ENCODE measurements at places on chromosomes 16 and 17.

DNA sequence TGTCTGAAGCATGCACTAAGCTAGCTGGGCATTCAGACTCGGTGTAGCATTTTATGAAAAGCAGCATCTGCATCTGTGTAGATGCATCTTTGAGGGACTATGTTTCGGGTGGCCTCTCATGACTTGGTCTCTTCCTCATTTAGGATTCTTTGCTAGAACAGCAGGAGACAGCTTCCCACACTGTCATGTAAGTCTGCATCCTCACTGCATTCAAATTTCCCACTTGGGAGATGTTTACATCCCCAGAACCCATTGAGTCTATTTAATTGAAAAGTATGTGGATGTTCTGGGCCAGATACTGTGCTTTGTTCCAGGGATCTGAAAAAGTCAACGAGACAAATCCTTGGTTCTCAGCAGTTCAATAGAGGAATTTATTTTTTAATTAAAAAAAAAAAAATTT, 198.6 kb upstream of the EEF2KMT start:
- DNase-seq, result no peak

GRCh38 chr17:10657148-10657547, at the start of gene MYH3:
MYH3 (minus strand) TSS chr17:10657309; CDS start chr17:10655064, 2,245 bp downstream.
- DNase-seq, result peak; percentile 15

GRCh38 chr16:88424587-88425235, 28.4 kb upstream of the ZFPM1 start:
- no peak for DNase-seq

DNA sequence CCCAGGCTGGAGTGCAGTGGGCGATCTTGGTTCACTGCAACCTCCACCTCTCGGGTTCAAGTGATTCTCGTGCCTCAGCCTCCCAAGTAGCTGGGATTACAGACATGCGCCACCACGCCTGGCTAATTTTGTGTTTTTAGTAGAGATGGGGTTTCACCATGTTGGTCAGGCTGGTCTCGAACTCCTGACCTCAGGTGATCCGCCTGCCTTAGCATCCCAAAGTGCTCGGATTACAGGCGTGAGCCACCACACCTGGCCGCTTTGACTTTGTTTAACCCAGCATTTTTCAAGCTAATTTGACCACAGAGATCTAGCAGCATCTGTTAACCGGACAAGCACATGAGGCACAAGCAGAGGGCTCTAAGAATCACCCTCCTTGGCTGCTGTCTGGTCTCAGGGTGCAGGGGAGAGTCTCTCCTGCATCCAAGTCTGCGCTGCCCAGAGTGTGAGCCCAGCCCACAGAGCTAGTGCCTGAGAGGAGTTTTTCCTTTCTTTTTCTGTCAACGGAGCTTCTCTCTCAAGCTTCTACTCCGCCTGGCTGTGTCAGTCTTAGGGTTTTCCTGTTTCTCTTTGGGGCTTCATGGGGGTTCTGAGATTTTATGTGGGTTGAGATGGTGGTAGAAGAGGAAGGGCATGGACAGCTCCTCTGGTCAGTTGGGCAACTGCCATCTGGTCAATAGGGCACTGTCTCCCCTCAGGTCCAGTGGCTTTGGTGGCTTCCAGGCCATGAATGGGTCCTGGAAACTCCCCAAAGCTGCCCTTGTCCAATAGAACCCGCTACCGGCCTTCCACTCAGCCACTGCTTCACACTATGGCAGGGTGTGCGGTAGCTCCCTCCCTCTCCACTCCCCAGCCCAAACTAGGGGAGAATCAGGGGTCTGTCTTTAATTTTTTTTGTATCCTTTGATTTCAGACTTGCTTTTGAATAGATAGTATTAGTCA, 59.6 kb downstream of the TNFRSF13B start:
- no peak for DNase-seq

GRCh38 chr16:87017371-87018012, 299.7 kb downstream of the C16orf95 start:
- DNase-seq, result no peak

DNA sequence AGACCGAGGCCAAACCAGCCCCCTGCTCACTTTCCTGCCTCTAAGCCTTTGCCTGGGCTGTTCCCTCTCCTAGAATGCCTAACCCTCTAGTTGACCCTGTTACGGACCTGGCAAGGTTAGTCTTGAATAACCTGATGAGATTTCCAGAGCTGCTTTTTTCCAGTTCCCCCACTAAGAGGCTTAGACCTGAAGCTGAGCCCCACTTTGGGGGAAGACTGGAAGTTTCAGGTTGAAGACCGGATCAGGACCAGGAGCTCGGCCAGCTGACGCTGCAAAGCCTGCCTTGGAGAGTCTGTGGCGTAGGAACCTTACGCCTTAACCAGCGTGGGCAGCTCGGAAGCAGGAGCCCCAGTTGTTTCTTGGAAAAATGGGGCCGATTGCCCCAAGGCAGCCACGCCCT, 129.8 kb downstream of the OR1D5 start:
- DNase-seq, result no peak

DNA sequence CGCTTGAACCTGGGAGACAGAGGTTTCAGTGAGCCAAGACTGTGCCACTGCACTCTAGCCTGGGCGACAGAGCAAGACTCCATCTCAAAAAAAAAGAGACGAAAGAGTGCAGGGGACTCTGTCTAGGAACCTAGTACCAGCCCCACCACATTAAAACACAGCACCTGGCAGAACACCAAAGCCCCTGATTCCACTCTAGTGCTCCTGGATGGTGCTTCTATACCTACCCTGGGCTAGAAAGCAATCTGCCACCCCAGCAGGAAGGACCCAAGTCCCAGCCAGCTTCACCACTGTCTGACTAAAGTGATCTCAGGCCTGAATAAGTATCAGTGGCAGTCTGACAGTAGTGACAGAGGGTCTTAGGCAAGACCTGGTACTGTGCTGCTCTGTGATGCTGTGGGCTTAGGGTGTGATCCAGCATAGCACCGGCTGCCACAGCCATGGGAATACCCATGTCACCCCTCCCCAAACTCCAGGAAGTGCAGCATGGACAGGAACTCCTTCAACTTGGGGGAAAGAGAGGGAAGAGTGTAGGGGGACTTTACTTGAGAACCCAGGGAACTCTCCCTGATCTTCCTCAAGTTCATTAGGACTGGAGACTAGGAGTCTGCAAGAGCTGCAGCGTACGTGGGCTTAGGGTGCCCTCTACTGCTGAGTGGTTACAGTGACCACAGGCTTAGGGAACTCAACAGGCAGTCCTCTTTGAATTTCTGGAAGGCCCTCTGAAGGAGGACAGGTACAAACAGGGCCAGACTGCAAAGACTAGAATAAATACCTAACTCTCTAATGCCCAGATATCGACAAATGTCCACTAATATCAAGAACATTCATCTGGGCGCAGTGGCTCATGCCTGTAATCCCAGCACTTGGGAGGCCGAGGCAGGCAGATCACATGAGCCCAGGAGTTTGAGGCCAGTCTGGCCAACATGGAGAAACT, 30.0 kb upstream of the RNF43 start:
- DNase-seq, result peak; percentile 73

- DNase-seq, result peak; percentile 84
Measured at GRCh38 chr16:49855822-49856671, at the start of gene ZNF423. ZNF423 (minus strand) TSS chr16:49856112; CDS start chr16:49855774, 338 bp downstream.

DNA sequence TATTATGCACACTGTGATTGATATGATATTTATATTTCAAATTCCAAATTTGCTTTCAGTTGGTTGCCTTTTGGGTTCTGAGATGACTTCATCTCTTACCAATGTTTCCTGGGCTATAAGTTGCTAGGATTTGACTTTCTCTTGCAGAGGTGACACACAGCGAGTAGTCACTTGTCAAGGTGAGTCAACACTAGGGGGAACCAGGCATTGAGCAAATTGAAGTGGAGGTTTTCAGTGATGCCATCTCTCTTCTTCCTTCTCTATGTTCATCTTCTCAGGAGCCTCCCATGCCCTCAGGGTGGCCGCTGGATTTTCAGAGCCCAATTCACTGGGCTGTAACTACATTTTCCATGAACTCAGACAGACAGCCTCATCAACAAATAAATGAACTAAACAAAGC, 6.0 kb upstream of the CPD start:
- DNase-seq, result no peak

DNA sequence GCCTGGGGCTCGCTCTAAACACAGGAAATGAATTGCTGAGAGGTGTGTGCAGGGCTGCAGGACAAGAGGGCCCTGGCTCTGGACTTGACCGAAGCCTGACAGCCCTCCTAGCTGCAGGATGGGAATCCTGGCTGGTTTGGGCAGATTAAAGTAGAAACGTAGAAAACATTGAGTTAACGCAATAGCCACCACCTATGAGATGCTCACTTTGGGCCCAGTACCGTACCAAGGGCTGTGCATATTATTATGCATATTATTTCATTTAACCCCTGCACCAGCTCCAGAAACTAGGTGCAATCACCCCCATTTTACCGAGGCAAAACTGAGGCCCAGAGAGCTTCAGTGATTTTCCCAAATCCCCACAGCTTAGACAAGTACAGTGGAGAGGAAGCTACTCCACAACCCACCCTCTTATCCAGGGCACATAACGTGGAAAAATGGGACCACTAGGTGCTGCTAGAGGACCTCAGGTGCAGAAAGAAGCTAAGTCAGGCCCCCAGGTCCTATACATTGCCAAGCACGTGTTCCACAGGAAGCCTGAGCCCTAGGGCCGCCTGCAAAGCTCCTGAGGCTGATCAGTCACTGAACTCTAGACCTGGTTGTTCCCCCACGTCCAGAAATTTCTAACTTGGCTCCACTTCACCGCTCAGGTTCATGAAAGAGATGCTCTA, 79.2 kb downstream of the MYH11 start:
- DNase-seq, result peak; percentile 44

- DNase-seq, result no peak
Measured at GRCh38 chr17:63547083-63547523, 3.2 kb upstream of the DCAF7 start.

- no peak for DNase-seq
Measured at GRCh38 chr17:32493976-32494513, 7.3 kb downstream of the CDK5R1 start.

DNA sequence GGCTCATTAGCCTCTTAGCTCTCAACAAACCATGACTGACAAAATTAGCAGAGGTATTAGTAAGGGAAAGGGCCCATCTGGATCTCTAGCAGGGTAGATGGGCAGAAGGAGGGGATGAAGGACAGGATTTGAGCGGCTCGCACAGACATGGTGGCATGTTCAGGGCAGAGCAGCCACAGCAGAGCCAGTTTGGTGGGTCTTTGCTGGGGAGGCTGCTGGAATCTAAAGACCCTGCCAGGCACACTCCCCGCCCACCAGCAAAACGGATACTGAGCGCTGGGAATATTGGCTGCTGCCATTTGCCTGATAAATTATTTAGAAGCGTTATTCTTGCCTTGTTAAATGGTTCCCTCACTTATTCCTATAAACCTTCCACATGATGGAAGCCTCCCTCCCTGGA, 20.7 kb upstream of the NAT9 start:
- DNase-seq, result peak; percentile 61

DNA sequence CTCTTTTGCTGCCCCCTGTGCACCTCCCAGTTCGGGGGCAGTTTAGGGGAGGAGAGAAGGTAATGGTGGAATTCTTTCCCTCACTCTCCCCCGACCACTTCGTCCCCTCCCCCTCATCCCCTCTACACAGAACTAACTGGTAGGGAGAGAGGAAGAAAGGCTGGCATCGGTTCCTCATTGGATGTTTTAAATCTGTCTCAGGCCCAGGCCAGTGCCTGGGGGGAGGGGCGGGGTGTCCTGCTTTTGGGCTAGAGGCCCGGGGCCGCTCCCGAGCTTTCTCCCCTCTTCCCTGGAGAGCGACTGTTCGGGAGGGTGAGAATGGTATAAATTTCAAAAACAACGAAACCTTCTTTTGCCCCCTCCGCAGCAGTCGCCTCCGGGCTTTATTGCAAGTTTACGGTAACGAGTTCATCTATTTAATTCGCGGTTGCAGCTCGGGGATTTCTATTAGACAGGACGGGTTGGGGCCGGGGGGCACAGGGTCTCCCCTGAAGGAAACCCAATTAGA, at the start of gene PRAC2:
Gene PRAC2 (plus strand): TSS at position 271 of the 508 bp plus-strand sequence. CDS start 1,226 bp downstream, outside the sequence.
- peak; percentile 39 for DNase-seq

GRCh38 chr17:56424543-56425044, 168.9 kb upstream of the NOG start:
- DNase-seq, result no peak

GRCh38 chr17:61057257-61057656, 342.4 kb upstream of the TBX2 start:
- DNase-seq, result no peak

GRCh38 chr16:25014500-25015147, 545 bp downstream of the ARHGAP17 start:
- DNase-seq, result peak; percentile 89

DNA sequence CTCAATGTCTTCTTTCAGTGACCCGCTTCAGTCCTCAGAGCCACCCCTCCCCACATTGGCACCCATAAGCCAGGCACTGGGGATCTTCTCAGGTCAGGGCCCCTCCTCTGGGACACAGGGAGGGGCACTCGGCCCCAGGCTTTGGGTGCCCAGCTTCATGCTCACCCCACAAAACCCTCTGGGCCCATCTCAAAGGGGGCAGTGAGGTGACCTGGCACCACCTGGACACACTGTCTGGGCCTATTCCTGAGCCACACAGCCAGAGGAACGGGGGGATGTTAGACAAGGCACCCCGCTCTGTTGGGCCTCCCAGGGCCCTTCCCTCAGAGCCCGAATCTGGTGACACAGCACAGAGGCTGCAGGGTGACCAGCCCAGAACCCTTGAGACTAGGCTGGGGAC, 36.1 kb downstream of the TNFRSF13B start:
- no peak for DNase-seq

DNA sequence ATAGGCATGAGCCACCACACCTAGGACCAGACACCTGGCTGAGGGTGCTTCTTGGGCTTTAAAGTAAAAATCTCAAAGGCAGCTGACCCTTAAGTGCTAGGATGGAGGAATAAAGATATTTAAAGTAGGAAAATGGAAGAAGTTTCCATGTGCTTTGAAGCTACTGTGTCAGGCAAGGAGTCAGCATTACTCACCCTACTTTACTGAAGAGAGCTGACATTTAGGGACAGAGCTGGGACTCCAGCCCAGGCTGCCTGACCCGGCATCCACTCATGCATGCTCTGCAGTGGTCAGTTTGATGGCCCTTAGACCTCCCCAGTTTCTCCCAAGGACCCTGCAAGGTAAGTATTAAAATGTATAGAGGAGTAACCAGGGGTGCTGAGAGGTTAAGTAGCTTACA, 124.7 kb upstream of the PLCG2 start:
- DNase-seq, result no peak

DNA sequence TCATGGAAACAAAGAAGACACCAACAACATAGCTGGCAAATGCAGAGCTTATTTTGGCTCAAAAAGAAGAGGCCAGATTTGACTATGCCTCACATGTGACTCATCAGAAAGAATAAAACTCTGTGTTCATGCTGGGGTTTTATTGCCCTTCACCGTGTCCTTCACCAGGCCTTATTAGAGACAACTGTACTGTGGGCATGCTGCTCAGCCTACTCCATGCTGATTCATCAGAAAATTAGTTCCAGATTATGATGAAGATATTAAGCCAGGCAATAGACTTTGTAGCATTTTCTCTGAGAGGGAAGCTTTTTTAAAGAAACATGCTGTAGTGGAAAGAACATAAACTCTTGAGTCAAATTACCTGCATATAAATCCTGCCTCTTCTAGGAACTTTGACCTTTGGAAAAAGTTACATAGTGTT, 89.8 kb downstream of the CYB561 start:
- DNase-seq, result peak; percentile 9

GRCh38 chr16:57373117-57373947, 1.0 kb downstream of the CX3CL1 start:
- DNase-seq, result no peak

Data from eye (tissue), 1 donor.